T-helper 1 cell (primary cell): ENCODE measurements at places on chromosomes 7 and 10.

DNA sequence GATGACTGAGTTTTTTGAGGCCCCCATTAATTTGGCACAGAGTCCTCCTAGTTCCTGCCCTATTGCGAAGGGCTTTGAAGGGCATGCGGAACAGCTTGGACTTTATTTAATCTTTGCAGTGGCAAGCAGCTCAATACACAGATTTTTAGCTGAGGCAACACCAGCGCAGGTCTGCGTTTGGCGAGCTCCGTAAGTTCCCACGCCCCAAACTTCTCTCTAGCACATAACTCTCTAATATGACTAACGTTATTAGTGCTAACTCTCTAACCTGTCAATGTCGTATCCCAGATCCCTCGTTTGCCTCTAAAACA, 366 bp upstream of the TAF3 start:
- DNase-seq: no peak

DNA sequence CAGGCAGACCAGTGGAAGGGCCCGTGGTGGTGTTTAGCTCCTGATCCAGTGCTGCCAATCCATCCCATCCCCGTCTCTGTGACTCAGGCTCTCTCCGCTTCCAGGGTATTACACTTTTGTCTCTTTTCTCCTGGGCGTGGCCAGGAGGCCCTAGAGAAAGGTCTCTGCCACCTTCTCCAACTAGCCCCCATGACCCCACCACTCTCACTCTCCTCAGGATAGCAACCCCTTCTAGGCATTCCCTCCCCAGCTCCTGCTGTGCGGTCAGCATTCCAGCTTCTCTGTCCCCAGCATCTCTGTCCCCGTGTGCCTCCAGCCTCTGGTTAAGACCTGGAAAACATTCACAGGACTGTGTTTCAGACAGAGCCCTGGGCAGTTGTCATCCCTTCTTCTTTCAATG, 36.2 kb upstream of the R3HCC1L start:
- DNase-seq: no peak

DNA sequence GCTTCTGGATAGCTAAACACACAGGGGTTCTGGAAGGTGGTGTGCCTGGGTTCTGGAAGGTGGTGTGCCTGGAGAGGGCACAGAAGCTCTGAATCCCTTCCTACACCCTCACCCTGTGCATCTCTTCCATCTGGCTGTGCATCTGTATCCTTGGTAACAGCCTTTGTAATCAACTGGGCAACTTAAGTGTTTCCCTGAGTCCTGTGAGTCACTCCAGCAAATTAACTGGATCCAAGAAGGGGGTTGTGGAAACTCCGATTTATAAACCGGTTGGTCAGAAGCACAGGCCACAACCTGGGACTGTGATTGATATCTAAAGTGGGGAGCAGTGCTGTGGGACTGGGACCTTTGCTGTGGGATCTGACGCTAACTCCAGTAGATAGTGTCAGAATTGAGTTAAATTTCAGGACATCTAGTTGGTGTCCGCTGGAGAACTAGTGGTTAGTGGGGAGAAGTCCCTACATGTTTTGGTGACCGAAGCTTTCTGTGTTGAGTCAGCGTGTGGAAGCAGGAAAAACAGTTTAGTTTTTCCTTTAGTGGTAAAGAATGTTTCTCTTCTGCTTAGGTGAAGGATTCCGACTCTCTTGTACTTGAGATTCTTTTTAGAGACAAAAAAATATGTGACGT, 228.1 kb downstream of the BMPER start:
- no peak for DNase-seq

DNA sequence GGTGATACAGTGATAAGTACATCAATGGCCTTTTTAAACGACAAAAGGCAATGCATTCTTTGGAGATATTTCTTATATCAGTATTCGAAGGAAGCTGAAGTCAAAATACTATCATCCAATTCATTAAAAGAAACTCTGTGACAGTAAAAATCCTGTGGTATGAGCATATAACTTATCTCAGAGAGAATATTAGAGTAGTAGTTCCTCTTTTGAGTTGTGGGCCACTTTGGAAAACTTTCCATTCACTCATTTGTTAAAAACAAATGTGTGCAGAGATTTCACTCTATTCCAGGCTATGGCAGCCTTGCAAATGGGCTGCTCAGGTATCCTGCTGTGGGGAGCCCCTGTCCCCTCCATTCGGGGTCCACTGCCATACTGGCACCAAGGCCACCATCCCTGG, 55.3 kb upstream of the ZNF438 start:
- DNase-seq: no peak

- no peak for DNase-seq
These were observed 18.0 kb downstream of the ADAP1 start for GRCh38 chr7:936386-937054.

GRCh38 chr10:94361171-94361794, 1.5 kb downstream of the NOC3L start:
- peak; percentile 19 for DNase-seq

DNA sequence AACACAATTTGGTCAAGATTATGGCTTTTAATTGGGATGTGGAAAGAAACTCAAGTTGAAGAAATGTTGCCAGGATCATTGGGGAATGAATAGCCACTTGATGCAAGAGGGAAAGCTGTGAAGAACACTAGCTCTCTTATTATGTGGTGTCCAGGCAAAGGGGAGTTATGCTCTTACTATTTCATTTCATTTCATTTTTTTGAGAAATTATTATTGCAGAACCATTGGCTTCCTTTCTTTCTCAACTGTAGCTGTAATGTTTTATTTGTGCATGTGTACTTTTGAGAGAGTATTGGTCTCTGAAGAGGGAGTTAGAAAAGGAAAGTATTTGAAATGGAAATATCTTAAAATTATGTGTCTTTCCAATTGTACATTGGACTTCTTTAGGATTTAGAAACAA, 312.6 kb upstream of the BMPER start:
- DNase-seq: no peak

DNA sequence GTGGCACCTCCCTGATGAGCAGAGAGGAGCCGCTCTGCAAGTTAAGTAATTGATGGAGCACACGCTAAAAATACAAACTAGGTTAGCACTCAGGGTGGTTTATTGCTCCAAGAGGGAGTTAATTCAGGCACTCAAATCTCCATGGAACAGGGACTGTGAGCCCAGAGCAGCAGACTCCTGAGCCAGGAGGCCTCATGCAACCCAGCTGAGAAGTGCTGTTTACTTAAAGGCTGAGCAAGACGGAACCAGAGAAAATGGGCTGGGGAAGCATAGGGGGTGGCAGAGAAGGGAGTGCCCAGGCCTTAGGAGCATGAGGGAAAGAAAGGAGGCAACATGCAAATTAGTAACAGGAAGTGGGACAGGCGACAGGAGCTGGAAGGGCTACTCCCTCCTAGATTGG, 174.1 kb downstream of the KCNMA1 start:
- DNase-seq: no peak

DNA sequence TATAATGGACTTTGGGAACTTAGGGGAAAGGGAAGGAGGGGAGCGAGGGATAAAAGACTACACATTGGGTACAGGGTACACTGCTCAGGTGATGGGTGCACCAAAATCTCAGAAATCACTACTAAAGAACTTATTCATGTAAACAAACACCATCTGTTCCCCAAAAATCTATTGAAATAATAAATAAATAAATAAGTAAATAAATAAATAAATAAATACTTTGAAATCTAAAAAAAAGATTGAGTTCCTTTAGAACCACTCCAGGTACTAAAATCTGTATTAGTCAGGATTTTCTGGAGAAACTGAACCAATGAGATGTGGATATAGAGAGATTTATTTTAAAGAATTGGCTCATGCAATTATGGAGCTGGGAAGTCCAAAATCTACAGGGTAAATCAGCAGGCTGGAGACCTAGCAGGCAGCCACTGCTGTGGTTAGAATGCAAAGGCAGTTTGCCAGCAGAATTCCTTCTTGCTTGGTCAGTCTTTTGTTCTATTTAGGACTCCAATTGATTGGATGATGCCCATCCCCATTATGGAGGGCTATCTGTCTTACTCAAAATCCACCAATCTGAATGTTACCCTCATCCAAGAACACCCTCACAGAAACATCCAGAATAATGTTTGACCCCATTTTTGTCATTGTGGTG, 8.9 kb downstream of the IGFBP1 start:
- no peak for DNase-seq

GRCh38 chr10:97974100-97974499, 56.3 kb downstream of the CRTAC1 start:
- DNase-seq: no peak

DNA sequence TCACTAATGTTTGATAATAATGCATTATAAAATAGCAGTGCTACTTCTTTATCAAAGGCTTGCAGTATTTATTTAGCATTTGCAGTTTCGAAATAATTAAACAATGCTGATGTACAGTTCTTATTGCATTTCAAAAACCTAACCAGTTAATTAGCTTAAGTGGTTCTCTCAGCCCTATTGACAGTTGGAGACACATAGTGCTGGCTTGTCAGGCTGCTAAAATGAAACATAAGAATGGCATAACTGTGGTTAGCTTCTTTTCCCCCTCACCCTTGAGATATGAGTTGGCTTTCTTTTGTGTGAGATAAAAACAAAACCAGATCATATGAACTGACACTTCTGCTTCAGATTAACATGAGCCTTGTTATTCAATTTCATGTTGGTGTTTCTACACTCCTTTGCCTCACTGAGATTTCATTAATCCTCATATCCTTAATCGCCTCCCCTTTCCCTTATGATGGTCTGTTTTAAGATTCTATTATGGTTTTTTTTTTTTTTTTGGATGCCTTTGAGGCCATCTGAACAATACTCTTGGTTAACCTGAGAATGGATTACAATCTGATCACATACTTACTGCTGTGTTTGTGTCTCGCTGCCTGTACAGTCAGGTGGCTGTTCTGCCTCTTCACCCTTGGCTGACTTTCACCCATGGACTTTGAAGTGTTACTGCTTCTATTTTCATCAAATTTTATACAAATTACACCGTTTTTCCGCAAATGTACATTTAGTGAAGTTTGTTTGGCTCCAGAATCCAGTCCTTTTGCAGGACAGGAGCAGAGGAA, 108.0 kb downstream of the SDK1 start:
- DNase-seq: no peak

DNA sequence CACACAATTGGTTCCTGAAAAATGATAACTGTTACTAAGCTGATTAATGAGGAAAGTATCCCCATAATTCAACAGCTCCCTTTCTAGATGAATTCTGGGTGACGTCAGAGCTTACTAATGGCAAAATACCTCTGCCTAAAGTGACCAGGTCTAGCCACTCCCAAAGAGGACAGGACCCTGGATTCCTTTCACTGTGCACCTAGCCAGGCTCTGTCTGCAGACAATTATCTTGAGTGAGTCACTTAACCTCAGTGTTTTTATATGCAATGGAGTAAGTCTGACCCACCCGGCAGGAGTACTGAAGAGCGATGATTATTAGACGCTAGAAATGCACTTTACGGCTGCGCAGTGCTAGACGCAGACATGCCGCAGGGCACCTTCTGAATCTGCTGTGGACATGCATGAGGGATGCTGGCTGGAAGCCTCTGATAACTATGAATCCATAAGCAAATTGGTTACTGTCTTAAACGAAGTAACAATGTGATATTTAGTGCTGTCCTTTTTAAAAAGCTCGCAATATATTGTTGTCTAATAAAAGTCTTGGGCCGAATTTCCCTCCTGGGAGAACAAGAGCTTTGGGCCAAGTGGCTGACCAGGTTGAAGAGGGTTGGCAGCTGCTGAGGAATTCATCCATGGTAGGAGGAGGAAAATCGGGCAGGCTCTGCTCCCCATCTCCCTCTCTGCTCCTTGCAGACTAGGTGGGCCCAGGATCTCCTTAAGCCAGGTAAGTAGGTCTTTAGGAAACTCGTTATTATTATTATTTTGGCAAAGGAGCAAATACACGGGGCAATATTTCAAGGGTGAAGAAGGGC, 4.6 kb upstream of the INPP5A start:
- no peak for DNase-seq

DNA sequence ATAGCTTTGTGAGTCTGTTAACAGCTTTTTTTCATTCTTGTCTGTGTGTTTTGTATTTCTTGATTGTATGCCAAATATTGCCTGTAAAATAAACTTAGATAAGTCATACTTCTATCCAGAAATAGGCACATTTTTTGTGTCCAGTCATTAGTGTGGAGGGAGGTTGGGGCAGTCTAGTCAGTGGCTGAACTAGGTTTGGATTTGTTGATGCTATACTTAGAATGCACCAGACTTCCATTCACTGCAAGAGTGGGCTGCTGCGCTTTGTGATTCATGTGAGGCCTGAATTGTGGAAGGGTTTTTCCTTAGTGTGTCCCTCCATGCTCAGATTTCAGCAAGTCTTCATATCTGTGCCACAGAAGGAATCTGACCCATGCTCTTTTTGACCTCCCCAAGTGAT, 50.0 kb downstream of the TRUB1 start:
- DNase-seq: no peak

DNA sequence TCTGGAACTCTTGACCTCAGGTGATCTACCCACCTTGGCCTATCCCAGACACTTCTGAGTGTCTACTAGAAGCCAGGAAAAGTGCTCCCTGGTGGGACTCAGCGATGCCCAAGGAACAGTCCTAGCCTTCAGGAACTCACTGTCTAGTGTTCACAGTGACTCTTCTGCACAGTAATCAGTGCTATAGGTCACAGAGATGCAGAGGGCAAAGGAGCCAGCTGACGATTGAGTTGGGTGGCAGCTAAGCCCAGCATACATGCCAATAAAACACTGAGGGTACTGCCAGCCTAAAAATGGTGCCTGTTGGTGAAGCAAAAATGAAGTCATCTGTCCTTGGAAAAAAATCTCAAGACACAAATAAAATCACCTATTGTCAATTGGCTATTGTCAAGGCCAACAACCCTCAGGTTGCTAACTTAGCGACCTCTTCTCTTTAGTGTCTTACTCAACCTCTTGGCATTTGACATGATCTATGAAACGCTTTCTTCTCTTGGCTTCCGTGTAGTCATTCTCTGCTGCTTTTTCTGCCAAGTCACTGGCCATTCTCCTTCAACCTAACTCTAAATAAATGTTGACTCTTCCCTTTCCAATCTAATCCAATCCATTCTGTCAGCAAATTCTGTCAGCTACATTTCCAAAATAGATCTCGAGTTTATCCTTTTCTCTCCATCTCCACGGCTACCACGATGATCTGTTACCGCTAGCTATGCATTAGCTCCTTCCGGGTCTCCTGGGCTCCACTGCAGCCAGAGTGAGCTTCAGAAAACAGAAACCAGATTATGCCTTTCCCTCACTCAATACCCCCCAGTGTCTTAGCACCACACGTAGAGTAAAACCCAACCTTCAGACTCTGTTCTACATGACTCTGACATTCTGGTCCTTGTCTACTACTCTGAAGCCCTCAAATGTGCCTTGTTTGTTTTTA, 99.2 kb downstream of the ATXN7L1 start:
- DNase-seq: no peak

DNA sequence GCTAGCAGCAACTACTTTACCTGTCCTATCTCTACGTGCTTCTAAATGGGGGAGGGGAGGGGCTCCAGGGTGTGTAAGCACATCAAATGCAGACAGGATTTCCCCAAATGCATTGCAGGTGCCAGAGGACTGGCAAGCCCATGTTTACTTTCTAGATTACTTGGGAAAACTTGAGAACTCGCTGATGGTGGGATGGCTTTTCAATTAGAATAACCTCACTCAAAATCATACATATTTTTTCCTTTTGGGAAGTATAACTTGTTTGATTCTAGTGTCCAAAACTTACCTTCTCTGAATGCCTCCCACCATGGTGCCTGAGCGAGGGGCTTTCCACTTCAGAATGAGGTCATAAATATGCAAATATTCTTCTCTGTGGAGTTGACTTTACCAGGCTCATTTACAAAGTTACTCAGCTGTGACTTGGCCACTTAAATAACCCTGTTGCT, 191.3 kb upstream of the RHOBTB1 start:
- DNase-seq: no peak
